ENCODE measurements at places on chromosomes 12 and 14.
A peak's percentile ranks its signal among the peaks of the same experiment; 100 is the strongest.

DNA sequence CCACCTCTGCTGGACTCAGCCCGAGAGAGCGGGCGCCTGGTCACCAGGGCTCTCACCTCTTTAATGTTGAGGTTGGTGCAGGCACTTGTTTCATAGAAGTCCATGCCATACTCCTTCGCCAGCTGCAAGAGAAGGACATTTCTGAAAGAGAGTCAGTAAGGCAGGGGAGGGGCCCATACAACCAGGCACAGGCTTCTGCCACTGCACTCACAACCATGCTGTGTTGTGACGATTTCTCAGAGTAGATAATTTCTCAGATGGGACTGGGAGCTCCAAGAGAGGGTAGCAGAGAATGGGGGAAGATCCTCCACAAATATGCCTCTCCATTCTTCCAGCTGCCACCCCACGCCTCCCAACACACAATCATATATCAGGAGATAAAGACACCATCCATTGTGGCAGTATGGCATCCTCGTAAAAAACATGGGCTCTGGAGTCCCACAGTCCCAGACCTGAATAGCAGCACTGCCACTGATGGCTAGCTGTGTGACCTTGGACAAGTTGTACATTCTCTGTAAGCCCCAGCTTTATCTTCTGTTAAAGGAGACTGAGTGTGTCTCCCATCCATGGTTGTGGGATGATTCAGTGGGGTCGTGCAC, 6.2 kb upstream of the GPX2 start:
- no peak for DNase-seq

- DNase-seq: no peak
Observed at GRCh38 chr12:40788276-40788675, 96.0 kb downstream of the CNTN1 start.

DNA sequence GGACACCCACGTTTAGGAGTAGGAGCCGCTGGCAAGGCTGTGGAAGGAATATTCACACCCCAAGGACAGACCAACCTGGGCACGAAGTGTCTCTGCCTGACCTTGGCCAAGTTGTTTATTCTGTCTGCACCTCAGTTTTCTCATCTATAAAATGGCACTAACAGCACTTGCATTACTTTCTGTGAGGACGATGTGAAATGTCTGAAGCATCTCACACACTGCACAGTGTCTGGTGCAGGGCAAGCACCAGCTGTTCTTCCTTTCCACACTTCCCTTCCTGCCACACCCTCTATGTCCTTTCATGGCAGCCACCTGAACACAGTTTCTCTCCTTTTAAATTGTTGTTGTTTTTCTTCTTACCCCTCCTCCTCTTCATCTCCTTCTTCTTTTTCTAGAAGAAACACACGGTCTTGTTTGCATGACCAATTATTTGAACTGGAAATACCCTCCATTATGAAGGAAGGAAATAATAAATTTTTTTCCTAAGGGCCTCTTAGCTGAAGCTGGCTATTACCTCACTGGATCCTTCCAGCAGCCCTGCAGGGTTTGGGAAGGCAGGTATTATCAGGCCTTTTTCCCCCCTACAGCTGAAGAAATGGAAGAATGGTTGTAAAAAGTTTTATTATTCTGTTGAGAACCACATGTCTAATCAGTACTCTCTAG, 42.9 kb upstream of the ATP23 start:
- no peak for DNase-seq

DNA sequence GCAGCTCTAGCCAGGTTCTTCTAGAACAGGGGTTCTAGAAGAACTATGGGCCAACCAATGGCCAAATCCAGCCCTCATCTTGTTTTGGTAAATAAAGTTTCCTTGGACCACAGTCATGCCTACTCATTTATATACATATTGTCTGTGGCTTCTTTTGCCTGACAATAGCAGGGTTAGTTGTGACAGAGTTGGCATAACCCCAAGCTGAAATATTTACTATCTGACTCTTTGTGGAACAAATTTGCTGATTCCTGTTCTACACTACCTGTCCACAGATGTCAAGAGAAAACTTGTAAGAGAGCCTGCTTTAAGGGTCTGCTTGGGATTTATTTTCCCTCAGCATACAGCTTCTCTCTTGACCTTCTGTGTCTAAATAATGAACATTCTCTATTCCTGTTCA, 289.0 kb downstream of the KSR2 start:
- DNase-seq: peak; percentile 67

GRCh38 chr12:31491841-31492598, 98.9 kb downstream of the DENND5B start:
- DNase-seq: peak; percentile 91

- DNase-seq: no peak
Observed at GRCh38 chr12:117100851-117101673, 1.8 kb upstream of the TESC start.

DNA sequence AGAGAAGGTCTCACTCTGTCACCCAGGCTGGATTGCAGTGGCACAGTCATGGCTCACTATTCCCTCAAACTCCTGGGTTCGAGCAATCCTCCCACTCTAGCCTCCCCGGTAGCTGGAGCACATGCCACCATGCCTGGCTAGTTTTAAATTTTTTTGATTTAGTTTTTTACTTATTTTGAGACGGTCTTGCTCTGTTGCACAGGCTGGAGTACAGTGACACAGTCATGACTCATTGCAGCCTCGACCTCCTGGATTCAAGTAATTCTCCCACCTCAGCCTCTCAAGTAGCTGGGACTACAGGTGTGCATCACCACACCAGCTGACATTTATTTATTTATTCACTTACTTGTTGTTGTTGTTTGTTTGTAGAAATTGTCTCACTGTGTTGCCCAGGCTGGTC, 22.2 kb upstream of the DIP2B start:
- no peak for DNase-seq

GRCh38 chr14:49962621-49963020, 69.7 kb downstream of the ARF6 start:
- DNase-seq: no peak

GRCh38 chr12:104749545-104749944, 208.5 kb downstream of the SLC41A2 start:
- no peak for DNase-seq

GRCh38 chr12:103742349-103742932, 98.6 kb downstream of the NT5DC3 start:
- DNase-seq: no peak

GRCh38 chr14:62289471-62289870, 527.3 kb downstream of the SNAPC1 start:
- peak; percentile 59 for DNase-seq

- no peak for DNase-seq
Observed at GRCh38 chr14:70130482-70130881, 58.3 kb downstream of the SLC8A3 start.

- no peak for DNase-seq
Observed at GRCh38 chr12:2495417-2496112, 299.2 kb upstream of the FKBP4 start.

DNA sequence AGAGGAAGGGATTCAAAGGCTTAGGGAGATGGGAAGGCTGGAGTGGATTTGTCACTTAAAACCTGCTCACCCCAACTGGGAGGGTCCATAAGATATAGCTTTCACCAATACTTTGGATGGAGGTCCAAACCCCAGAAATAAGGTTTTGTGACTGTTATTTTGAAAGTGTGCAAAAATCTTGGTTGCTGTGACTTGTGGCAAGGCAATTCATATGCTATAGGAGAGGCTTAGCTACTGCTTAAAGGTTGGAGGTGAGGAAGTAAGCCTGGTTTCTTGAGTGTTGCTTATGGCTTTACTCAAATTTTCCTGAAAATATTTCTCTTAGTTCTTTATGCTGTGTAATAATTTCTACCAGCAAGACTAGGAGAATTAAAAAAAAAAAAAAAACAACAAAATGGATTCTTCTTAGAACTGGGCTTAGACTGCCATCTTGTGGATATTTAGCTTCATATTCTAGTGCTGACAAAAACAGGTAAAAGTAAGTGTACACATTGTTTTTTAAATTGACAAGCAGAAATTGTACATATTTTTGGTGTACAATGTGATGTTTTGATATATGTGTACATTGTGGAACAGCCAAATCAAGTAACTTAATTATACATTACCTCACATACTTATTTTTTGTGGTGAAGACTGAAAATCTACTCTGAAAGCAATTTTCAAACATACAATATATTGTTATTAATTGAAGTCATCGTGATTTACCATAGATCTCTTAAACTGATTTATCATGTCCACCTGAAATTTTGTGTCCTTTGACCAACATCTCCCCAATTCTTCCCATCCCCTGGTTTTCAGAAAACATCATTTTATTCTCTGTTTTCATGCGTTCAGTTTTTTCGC, 23.0 kb downstream of the PDE6H start:
- peak; percentile 59 for DNase-seq

DNA sequence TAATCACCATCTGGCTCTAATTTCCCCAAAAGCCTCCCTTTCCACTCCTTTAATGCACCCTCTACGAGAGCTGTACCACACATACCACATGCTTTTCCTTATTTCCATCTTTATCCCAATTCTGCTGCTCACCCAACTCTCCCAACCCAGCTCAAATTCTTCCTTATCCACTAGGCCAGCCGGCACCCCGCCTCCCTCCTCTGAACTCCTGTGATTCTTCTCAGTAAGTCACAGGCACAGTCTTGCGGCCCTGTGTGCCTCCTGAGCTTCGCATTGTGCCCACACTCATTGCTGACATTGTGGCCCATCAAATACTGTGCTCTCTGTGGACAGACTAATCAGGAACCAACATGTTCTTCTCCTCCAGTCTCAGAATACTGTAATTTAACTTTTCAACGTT, 45.4 kb downstream of the APPL2 start:
- no peak for DNase-seq

DNA sequence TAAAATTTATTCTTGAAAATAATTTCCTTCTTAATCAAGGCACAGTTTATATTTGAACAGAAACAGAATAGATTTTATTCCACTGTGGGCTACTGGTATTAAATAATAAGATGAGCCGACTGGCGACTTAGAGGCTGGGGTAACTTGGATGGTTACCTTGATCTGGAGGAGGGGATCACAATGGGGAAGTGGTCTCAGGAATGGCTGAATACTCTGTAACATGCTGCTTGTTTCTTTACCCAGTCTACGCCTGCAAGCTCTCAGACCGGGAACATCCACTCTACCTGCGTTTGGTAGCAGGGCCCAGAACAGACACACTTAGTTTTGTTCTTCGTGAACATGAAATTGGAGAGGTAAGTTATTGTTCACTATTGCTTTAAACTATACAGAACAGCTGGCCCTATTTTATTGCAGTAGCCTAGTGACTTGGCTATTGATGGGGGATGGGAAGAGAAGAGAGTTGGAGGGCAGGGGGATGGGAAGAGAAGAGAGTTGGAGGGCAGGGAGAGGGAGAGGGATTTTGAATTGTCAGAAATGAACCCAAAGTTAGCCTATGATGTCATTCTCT, 67.9 kb downstream of the GNS start:
- no peak for DNase-seq

DNA sequence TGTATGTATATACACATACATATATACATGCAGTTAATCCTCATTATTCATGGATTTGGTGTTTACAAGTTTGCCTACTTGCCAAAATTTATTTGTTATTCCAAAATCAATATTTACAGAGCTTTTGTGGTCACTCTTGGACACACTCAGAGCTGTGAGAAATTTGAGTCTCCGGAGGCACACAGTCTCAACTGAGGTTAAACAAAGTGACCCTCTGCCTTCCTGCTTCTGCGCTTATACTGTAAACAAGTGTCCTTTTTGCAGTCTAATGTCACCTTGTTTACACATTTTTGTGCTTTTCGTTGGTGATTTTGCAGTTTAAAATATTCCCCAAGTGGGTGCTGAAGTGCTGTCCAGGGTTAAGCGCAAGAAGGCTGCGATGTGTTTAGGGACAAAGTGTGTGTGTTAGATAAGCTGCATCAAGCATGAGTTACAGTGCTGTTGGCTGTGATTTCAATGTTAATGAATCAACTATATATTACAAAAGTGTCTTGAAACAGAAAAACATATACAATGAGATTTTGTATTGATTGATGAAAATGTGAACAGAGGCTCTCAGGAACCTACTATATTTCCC, 13.1 kb upstream of the LTA4H start:
- no peak for DNase-seq

- no peak for DNase-seq
Observed at GRCh38 chr12:109582636-109583035, 9.0 kb downstream of the MVK start.

- no peak for DNase-seq
Observed at GRCh38 chr12:87152841-87153528, 876.2 kb downstream of the C12orf50 start.

- no peak for DNase-seq
Observed at GRCh38 chr14:104936361-104937155, 11.9 kb downstream of the PLD4 start.

GRCh38 chr12:9115731-9116559, at the start of gene A2M:
Gene A2M, minus strand, starts transcription at chr12:9115919. Its CDS starts 70 bp downstream, at chr12:9115849.
- DNase-seq: peak; percentile 2

GRCh38 chr14:40727107-40727506, 879.6 kb upstream of the LRFN5 start:
- no peak for DNase-seq

GRCh38 chr14:99281396-99281795, 9.4 kb upstream of the BCL11B start:
- no peak for DNase-seq

- DNase-seq: no peak
Observed at GRCh38 chr12:51847643-51848325, 734 bp downstream of the FIGNL2 start.

DNA sequence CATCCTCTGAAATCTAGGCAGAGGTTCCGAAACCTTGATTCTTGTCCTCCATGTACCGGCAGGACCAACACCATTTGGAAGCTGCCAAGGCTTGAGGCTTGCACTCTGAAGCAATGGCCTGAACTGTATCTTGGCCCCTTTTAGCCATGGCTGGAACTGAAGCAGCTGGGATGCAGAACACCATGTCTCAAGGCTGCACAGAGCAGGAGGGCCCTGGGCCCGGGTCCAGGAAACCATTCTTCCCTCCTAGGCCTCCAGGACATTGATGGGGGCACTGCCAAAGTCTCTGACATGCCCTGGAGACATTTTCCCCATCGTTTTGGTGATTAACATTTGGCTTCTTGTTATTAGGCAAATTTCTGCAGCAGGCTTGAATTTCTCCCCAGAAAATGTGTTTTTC, 198.7 kb downstream of the EFCAB11 start:
- DNase-seq: no peak

DNA sequence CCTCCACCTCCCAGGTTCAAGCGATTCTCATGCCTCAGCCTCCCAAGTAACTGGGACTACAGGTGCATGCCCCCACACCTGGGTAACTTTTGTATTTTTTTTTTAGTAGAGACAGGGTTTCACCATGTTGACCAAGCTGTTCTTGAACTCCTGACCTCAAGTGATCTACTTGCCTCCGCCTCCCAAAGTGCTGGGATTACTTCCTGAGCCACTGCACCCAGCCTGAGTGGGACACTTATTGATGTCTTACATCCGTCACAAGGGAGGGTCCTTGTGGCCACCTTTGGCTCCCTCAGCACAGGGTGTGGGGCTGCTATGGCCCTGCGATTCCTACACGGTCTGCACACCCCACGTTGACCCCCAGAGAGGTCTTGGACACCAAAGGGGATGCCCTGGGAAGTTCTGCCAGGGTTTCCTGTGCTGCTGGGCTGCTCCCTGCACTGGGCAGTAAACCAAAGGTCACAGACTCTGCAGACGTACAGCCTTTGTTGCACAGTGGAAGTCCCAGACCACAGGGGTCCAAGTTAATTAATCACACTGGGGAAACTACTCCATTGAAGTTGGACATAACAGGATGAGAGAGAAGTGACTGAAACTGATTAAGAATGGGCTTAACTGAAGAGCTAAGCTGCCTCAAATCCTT, 95.7 kb downstream of the SAMD4A start:
- no peak for DNase-seq

- DNase-seq: no peak
Observed at GRCh38 chr12:80165746-80166145, 66.4 kb downstream of the OTOGL start.

All from fibroblast of skin of right biceps (primary cell).